ENCODE measurements at places on chromosomes 4 and X.

DNA sequence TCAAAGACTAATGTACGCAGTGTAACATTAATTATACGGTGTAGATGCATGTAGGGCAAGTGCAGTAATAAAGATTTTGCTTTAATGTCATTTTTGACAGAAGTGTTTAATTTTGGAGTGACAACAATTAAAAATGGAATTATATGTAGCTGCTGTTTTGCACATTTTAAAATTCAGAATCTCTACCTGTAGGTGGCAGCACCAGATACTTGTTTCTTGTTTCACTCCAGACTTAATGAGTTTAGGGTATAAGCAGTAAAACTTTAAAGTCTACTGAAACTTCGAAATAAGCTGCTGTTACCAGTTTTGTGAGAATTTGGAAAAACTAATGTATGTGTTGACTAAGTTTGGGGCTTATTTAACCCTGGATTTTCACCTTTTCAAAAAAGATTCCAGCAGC is 144.9 kb downstream of the POLA1 start:
- no peak for DNase-seq

DNA sequence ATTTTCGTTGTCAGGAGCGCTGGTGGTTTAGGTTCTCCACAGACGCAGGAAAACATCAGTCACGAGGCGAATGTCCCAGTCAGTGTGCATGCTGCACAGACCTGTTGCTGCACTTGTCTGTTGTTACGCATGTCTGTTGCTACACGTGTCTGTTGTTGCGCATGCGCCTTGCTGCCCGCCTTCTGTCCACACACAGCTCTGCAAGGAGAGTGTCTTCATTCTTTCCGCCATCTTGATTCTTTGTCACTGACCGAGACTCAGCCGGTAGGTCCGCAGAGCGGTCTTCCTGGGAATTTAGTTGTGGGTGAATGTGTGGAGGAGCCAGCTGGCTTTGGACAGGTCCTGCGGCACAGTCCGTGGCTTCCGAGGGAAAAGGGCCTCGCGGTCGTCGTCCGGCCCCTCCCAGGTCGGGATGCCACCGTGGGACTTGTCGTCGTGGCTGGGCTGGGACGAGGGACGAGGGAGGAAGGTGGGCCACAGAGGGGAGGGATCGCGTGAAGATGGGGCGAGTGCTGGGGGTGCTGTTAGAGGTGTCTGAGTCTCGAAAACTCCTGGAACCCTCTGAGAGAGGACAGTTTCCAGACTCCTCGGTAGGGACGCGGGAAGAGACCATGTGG is at the start of gene PAGE2B:
Gene PAGE2B, plus strand, starts transcription at position 180 of the 617 bp plus-strand sequence. CDS start 1,012 bp downstream, outside the sequence.
- no peak for DNase-seq

- no peak for DNase-seq
Observed at GRCh38 chr4:79598214-79598613, 190.2 kb upstream of the GK2 start.

- DNase-seq, result no peak
Observed at GRCh38 chr4:182339221-182339641, 96.0 kb downstream of the TENM3 start.

DNA sequence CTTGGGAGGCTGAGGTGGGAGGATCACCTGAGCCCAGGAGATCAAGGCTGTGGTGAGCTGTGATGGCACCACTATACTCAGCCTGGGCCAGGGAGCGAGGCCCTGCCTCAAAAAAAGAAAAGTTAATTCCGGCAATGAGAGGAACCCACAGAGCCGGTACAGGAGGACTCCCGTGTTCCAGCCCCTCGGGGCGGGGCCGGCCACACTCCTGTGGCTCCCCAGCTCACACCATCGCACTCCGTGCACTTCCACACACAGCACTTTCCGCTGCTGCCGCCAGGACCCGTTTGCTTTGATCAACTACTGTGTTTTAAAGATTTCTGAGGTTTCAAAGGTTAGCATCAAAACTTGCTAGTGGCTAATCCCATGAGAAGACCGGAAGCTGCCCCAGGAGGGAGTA is 171.7 kb downstream of the AFAP1 start:
- no peak for DNase-seq

- DNase-seq, result no peak
Observed at GRCh38 chrX:82734140-82734539, 774.0 kb upstream of the POU3F4 start.

GRCh38 chr4:4296283-4296846 is 6.3 kb downstream of the ZBTB49 start:
- no peak for DNase-seq

DNA sequence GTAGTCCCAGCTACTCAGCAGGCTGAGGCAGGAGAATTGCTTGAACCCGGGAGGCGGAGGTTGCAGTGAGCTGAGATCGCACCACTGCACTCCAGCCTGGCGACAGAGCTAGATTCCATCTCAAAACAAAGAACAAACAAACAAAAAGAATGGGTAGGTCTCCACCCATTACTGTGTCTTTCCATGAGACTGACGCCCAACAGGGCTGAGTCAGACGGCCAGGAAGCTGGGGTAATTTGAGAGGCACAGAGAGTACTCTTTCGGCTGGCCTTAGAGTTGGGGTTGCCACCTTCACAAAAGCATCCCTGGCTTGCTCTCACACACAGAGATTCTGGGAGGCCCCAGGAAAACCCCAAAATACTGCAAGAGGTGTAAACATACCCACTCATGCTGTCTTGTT is 72.0 kb upstream of the DHRSX start:
- DNase-seq, result no peak

DNA sequence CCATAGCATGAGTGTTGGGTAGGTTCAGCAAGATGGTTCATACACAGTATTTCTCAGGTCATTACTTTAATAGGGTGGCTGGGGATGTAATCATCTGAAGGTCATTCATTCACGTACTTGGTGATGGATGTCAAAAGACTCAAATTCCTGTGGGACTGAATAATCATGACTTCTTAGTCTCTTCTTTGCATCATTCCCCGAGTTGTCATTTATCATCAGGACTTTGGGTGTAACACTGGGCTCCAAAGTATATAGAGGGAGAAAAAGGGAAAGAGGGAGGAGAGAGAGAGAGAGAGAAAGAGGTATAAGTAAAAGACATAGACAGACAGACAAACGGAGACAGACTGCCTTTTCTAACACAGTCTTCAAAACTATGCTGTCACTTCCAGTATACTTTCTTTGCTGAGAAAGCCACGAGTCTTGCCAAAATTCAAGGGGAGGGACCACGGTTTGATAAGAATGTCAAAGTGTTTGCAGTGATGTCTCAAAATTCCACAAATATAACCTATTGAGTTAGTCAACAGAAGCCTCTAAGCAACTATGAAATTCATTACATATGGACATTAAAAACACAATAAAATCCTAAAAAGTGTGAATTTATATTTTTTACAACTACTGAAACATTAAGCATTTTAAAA is 55.9 kb downstream of the UGT2A3 start:
- DNase-seq, result no peak

- no peak for DNase-seq
Observed at GRCh38 chr4:78566834-78567499, 15.4 kb downstream of the ANXA3 start.

- DNase-seq, result no peak
Observed at GRCh38 chrX:63747331-63747730, 37.7 kb downstream of the ARHGEF9 start.

DNA sequence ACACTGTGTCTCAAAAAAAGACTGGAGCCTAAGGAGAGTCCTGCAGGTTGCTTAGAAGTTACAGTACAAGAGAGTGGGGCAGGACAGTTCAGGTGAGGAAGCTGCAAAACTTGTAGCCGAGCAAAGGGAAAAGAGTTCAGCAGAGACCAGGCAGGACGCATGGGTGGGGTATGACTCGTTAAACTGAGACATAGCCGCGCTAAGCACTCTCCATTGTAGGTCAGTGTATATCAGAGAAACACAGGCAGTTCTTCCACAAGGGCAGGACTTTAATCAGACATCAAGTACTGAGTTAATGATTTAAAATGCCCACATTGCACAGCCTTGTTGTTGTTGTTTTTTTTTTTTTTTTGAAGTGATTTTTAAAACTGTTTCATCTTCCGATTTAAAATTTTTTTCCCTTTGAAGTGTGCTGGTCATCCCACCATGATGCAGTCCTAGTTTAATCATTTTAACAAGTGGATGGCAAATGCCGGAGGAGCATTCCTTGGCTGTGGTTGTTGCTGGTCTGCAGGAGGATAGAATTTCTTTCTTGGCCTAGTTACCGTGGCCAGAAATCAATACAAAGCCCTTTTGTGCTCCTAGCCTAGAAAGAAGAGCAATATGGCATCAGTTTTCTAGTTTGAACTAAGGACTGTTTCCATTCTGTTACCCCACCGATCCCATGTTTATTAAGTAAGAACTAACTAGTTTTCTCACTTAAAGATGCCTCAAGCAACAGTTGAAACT is 10.3 kb downstream of the LAP3 start:
- DNase-seq, result no peak

DNA sequence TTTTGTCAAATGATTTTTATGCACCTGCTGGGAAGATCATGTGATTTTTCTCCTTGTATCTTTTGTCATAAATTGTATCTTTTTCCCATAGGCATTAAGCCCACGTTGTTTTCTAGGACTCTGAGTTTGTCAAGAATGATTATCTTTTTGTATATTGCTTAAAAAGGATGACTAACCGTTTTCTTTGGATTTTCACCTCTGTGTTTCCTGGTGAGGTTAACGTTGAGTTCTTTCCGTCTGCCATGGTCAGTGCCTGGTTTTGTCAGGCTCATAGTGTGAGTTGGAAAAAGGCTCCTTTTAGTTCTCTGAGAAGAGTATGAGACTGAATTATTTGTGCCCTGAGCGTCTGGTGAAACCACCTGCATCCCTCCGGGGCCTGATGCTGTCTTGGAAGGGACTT is 21.9 kb downstream of the PCGF3 start:
- no peak for DNase-seq

GRCh38 chr4:182093431-182093831 is 149.8 kb upstream of the TENM3 start:
- DNase-seq, result no peak

DNA sequence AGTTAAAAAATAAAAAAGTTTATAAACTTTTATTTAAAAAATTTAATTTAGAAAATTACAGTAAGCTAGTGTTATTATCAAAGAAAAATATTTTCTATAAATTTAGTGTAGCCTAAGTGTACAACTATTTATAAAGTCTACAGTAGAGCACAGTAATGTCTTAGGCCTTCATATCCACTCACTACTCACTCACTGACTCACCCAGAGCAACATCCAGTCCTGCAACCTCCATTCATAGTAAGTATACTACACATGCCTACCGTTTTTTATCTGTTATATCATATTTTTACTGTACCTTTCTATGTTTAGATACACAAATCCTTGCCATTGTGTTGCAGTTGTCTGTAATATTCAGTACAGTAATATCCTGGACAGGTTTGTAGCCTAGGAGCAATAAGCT is 129.0 kb upstream of the FAM47B start:
- no peak for DNase-seq

GRCh38 chr4:130077275-130077674 is 981.3 kb downstream of the C4orf33 start:
- DNase-seq, result no peak

DNA sequence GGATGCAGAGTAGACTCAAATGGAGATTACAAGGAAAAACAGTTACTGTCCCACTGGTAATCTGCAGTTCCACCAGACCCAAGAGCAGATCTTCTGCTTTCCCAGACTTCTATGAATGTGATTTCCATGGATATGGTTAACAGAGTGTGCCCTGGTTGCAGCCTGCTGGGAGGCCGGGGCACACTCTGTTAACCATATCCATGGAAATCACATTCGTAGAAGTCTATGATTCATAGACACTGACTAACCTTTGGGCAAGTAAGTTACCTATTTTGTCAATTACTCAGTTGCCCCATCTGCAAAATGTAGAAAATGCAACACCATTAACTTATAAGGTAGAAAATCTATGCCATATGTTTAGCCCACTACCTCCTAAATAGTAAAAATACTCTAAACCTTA is 443.1 kb upstream of the PITX2 start:
- DNase-seq, result no peak

- DNase-seq, result no peak
Observed at GRCh38 chr4:139933541-139933940, 220.4 kb downstream of the MAML3 start.

DNA sequence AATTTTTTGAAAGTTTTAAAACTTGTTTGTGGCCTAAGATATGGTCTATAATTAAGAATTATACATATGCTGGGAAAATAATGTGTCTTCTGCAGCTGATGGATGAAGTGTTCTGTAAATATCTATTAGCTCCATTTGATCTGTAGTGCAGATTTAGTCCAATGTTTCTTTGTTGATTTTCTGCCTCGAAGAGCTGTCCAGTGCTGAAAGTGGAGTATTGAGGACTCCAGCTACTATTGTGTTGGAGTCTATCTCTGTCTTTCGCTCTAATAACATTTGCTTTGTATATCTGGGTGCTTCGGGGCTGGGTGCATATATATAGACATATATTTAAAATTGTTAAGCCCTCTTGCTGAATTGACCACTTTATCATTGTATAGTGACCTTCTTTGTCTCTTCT is 2127.3 kb downstream of the PCDH7 start:
- no peak for DNase-seq

GRCh38 chr4:100682477-100683218 is 164.8 kb upstream of the EMCN start:
- no peak for DNase-seq

GRCh38 chr4:8443801-8444200 is 3.2 kb downstream of the TRMT44 start:
- DNase-seq, result no peak

DNA sequence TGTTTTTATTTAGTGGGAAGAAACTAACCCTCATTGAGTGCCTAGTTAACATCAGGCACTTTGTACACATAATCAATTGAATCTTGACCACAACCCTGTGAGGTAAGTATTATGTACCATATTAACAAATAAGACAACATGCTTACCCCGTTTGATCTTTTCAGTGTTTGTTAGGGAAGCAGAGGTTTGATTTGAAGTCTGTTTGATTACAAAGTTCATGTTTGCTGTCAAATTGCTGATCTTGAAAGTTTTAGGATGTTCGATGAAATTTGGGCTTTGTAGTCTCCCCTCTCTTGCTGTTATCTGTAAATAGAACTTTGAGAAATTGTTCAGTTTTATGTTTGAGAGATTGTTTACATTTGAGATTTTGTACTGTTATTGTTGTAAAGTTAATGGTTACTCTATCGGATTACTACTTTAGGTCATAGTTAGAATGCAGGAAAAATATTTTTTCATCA is 13.4 kb upstream of the ADH4 start:
- DNase-seq, result no peak
